ENCODE measurements at places on chromosomes 16 and 17.
A peak's percentile ranks its signal among the peaks of the same experiment; 100 is the strongest.

- DNase-seq = no peak
Observed at GRCh38 chr17:77899498-77899897, 59.0 kb upstream of the TNRC6C start.

GRCh38 chr16:22297114-22297870 is at the start of gene POLR3E:
Gene POLR3E (plus strand): TSS chr16:22297409. CDS start chr16:22302969, 5,560 bp downstream.
- peak; percentile 98 for DNase-seq

DNA sequence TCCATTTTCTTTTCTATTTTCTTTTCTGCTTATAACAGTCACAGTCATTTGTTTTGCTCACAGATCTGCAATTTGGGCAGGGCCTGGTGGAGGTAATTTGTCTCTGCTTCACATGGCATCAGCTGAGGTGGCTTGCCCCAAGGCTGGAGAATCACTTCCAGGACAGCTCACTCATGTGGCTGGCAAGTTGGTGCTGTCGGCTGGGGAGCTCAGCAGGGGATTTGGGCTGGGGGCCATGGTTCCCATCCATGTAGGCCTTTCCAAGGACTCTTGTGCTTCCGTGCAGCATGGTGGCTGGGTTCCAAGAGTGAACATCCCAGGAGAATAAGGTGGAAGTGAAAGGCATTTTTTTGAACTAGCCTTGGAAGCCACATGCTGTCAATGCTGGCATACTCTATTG is 85.7 kb downstream of the MGAT5B start:
- no peak for DNase-seq

- peak; percentile 10 for DNase-seq
Observed at GRCh38 chr17:77501751-77502625, 361.2 kb downstream of the SEC14L1 start.

DNA sequence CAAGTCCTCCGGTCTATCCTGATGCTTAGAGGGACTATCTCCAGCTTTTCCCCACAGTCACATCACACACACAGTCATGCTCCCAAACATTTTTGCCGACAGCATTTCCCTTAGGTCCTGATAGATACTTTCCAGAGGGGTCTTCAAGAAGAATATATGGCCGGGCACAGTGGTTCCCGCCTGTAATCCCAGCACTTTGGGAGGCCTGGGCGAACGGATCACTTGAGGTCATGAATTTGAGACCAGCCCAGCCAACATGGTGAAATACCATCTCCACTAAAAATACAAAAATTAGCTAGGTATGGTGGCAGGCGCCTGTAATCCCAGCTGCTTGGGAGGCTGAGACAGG is 4.3 kb upstream of the GIP start:
- DNase-seq = no peak

- no peak for DNase-seq
Observed at GRCh38 chr17:68892193-68892592, 63.0 kb downstream of the ABCA8 start.

DNA sequence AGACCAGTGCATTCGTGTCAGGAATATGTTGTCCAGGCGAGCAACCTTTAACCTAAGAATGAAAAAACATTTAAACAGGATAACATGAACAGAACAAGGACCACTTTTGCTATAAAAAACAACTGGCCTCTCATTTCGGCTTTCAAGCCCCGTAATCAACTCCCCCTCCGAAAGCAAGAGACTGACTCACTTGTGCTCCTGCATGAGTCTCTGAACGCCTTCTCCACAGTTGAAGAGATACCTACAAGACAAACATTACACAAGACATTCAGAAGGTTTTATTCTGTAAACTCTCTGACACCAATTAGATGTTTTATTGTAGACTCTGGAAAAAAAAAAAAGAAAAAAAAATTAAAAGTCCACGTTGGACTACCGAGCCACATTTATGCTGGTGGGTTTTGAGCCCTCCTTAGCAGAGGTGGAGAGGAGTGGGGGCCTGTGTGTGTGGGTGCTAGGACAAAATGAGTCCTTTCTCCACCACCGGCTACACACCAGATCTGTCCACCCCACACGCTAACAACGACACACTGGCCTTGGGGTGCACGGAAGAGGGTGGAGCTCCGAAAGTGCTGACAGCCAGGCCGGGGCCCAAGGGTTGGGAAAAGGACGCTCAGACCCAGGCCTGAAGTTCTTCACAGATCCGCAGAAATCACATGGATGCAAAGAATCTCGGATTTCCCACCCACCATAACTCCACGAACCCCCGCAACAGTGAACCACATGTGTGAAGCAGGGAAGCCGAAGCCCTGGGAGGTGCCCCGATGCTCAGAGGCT is 759 bp downstream of the ELAC2 start:
- DNase-seq = no peak

GRCh38 chr17:43449470-43450248 is 34.1 kb upstream of the DHX8 start:
- no peak for DNase-seq

GRCh38 chr17:20281860-20282259 is 185.5 kb downstream of the LGALS9B start:
- peak; percentile 51 for DNase-seq

DNA sequence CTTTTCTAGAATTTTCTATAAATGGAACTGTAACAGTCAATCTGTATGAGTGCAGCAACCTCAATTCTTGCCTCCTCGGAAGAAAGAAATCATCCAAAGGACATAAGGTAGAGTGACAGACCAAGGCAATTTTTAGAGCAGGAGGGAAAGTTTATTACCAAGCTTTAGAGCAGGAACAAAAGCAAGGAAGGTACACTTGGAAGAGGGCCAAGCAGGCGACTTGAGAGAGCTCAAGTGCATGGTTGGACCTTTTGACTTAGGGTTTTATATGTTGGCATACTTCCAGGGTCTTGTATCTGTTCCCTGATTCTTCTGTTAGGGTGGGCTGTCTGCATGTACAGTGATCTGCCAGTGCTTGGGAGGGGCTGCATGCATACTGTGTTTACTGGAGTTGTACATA is 50.3 kb downstream of the SCNN1G start:
- DNase-seq = no peak

GRCh38 chr16:78566397-78567073 is 467.1 kb downstream of the WWOX start:
- DNase-seq = no peak

- DNase-seq = no peak
Observed at GRCh38 chr17:66939461-66940114, 24.9 kb upstream of the CACNG4 start.

GRCh38 chr17:16398270-16399267 is 16.8 kb upstream of the TRPV2 start:
- DNase-seq = no peak

- DNase-seq = no peak
Observed at GRCh38 chr16:2428051-2428783, 1.0 kb upstream of the CCNF start.

- no peak for DNase-seq
Observed at GRCh38 chr17:29331075-29331707, 37.2 kb upstream of the NUFIP2 start.

- DNase-seq = peak; percentile 54
Observed at GRCh38 chr16:81445143-81445961, 744 bp downstream of the CMIP start.
